ENCODE measurements at places on chromosomes 4 and X.
A peak's percentile ranks its signal among the peaks of the same experiment; 100 is the strongest.

DNA sequence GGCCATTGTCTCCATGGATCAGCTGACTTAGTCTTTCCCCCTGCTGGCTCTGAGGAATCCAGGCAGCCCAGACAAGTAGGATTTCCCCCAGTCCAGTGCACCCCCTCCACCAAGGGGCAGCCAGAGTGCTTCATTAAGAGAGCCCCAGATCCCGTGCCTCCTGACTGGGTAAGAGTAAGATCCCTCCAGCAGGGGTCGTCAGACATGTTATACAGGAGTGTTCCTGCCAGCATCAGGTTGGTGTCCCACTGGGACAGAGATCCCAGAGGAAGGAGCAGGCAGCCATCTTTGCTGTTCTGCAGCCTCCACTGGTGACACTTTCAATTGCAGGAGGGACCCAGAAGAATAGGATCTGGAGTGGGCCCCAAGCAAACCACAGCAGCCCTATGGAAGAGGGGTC, 29.0 kb upstream of the INPP4B start:
- no peak for DNase-seq

GRCh38 chr4:69649207-69649606, 3.8 kb downstream of the UGT2A1 start:
- DNase-seq: no peak

DNA sequence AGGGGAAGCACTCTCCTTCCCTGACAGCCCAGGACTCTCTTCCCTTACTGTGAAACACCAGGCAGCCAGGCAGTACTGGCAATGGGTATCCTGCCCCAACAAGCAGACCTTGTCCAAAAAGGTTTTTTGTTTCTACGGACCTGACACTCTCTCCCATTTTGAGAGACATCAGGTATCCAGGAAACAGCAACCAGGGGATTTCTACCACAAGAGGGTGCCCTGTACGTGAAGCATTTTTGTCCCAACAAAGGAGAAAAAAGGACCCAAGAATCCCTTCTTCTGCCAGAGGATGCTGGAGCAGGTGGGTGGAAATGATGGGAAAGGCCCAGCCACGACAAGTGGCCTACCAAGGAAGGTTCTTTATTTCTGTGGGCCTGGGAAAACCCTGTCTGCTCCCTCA, 65.7 kb upstream of the FGF13 start:
- no peak for DNase-seq

GRCh38 chr4:42280327-42281095, 116.8 kb upstream of the SHISA3 start:
- peak; percentile 57 for DNase-seq

GRCh38 chr4:1841201-1841886, 14.6 kb downstream of the LETM1 start:
- no peak for DNase-seq

DNA sequence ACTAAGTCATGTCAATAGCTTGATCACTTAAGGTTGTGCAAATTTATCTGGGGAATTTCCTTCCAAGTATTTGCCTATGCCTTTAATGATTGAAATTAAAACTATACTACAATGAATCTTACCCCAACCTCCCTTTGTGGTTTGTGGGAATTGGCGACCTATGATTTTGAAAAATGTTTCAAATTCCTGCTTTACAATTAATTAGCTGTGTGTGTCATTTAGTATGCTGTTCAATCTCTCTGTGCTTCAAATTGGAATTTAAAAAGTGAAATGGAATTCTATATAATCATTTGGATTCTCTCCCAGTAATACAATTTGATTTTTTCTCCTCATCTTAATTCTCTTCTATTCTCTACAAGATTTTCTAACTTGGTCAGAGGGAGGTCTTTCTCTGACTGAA, 2319.5 kb downstream of the ARAP2 start:
- DNase-seq: no peak

DNA sequence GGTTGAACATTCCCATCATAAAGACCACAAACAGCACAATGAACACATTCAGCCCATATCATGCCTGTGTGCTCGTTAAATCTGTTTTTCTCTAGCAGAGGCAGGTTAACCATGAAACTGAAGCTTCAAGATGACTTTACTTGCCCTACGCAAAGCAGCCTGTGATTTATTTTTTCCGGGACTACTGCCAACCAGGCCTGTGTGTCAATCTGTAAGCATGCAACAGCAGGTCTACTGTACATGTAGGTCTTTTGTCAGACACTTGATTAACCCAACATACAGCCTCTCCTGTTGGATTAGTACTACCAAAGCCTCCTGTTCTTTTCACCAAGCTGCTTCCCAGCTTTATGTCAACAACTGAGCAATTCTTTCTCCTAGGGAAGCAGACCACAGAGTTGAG, 85.5 kb upstream of the ACSL1 start:
- no peak for DNase-seq

GRCh38 chr4:110795971-110796370, 173.1 kb upstream of the PITX2 start:
- DNase-seq: no peak

DNA sequence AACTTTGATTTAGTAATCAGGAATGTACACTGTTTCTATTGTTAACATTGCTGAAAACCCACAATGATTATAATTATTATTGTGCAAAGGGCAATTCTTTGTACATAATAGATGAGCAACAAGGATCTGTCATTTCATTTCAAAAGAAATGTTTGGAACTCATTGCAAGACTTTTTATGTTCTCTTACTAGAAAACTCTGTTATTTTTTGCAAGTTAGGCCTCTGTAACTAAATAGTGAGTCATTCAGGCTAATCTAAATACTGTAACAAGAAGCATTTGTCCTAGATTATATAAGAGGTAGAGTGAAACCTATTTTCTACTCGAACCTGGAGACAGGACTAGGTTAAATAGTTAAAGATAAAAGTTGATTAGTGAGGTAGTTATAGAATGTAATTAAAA, 93.2 kb upstream of the FAM47B start:
- no peak for DNase-seq

- DNase-seq: no peak
These were observed 890.4 kb downstream of the SH3BGRL start for GRCh38 chrX:82092307-82092706.

- no peak for DNase-seq
These were observed 62.8 kb downstream of the BEX3 start for GRCh38 chrX:103439161-103439560.

DNA sequence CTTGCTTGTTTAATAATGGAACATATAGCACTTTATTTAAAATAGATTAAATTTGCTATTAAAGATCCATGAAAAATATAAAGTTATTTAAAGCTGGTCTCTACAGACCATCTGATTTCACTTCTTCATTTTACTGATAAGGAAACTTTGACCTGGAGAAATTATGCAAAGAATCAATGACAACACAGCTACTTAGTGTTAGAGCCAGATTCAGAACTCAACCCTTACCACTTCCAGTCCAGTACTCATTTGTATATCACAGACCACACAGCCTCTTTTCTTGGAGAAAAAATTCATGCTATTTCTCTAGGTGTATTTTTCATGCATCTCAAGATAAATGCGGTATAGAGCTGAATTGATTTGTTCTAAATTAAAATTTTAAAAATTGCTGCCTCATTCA, 34.0 kb downstream of the WDFY3 start:
- no peak for DNase-seq

GRCh38 chrX:39288592-39288991, 487.3 kb downstream of the MID1IP1 start:
- DNase-seq: no peak

- peak; percentile 33 for DNase-seq
These were observed 153.9 kb downstream of the KDR start for GRCh38 chr4:54971474-54971950.
